EH (cell line): ENCODE measurements at places on chromosomes 16 and 17.

DNA sequence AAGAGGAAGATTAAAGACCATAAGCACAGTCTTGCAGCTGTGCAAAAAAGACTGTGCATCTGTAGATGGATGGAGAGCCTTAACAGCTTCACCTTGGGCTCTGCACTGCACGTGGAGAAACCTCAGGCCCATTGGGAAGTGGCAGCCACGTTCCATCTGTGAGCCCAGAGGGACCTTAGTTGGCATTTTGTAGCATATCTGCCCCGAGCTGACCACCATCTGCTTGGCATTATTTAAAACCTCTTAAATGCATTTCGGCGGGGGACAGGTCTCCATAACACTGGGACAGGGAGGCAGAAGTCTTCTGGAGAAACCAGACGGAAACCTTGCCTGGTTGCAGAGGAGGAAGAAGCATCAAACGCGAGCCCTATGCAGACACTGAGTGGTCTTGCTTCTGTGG lies 345.6 kb downstream of the CPPED1 start:
- DNase-seq, result no peak

- no peak for DNase-seq
These were observed 9.0 kb upstream of the CRHR1 start for GRCh38 chr17:45775148-45775547.

DNA sequence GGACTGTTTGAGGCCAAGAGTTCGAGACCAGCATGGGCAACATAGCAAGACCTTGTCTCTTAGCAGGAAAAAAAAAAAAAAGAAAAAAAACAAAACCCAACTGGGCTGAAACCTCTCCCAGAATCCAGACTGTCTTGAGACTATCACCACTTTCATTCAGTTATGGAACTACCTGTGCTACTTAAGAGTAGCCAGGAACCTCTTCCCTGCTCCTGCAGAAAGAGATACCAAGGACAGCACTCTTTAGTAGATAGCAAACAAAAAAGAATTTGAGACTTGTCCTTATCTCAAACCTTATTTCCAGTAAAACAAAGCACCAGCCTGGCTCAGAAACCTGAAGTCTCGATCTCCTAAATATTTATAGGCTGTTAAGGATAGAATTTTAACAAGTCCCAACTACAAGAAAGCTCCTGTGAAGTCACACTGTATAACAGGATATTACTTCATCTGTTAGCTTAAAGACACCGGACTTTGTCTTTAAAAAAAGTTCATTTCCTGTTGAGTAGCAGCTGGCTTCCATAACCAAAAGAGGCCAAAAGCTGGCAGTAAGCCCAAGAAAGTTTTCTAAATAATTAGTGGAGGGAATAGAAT lies 5.1 kb downstream of the CDR2 start:
- peak; percentile 70 for DNase-seq

GRCh38 chr17:900336-900934 lies 79.1 kb downstream of the NXN start:
- DNase-seq, result peak; percentile 29

DNA sequence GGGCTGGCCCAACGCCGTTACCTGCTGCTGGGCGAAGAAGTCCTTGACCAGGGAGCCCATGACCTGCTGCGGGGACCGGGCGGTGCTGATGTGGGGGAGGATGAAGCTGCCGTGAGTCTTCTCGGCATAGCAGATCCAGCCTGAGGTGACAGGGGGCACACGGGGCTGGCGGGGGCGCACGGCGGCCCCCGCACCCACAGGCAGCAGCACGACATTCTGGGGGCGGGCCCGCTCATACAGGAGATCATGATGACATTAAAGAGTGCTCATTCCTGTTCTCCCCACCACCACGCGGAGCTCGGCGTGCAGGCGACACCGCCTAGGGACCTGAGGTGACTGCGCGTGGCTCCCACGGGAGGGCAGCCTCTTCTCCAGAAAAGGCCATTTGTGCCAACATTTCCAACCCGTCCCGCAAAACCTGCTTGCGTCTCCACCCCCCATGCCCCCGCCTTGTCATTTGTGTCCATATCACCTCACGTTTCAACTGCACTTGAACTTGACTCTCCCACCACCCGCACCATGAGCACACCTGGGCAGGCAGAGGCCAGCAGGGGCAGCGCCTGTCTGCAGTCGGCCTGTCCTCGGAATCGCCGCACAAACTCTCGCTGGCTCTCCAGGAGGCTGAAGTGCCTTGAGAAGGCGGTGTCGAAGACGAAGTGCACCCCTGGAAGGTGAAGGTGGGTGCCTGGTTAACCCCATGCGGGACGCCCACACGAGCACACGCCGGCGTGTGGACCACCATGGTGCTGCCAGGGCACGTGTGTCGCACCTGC lies 6.4 kb downstream of the CIAO3 start:
- no peak for DNase-seq

GRCh38 chr17:51165680-51166197 lies 472 bp upstream of the NME2 start:
- no peak for DNase-seq

DNA sequence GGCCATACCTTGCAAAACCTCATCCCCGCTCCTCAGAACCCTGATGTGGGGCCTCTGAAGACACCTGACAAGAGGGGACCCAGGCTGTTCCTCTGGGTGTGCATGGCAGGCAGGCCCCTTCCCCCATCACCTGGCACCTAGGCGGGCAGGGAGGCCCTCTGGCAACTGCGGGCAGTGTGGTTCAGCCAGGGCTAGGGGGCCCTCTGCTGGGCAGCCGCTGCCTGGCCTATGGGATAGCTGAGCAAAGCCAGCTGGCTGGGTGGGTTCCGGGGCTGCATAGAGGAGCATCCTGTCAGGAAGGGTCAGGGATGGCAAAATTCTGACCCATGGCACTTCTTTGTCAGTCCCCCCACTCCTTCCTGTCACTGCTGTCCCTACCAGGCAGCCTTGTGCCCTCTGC lies 228.7 kb upstream of the ASIC2 start:
- DNase-seq, result no peak

GRCh38 chr16:2082171-2082982 lies 34.6 kb downstream of the TSC2 start:
- no peak for DNase-seq

DNA sequence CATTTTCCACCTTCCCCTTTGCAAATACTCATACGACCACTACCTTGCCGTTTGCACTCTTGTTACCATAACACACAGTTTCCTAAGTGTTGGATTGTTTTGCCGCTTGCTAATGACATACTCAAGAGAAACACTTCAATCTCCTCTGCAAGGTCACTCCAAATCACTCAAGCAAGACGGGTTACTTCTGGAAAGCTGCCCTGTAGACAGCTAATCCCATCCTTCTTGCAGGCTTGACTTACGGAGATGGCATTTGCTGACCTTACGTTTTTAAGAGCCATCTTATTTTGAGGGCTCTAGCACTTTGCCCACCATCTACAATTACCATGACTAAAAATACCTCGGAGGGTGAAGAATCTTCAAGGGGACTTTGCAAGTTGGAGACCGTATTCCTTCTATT lies 46.2 kb downstream of the MYH3 start:
- no peak for DNase-seq

DNA sequence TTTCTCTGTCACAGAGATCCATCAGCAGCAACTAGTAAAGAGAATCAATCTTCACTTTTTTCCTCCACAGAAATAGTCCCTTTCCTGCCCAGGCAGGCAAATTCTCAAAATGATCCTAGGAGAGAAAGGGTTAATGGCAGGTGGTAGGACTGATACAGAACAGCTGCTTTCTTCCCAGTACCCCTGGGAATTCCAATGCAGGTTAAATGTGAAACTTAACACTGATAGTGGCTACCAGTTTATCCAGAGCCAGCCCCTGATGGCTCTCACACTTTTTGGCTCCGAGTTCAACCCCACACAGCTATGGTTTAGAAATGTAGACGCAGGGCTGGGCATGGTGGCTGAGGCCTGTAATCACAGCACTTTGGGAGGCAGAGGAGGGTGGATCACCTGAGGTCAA lies 22.2 kb downstream of the MARVELD3 start:
- no peak for DNase-seq

DNA sequence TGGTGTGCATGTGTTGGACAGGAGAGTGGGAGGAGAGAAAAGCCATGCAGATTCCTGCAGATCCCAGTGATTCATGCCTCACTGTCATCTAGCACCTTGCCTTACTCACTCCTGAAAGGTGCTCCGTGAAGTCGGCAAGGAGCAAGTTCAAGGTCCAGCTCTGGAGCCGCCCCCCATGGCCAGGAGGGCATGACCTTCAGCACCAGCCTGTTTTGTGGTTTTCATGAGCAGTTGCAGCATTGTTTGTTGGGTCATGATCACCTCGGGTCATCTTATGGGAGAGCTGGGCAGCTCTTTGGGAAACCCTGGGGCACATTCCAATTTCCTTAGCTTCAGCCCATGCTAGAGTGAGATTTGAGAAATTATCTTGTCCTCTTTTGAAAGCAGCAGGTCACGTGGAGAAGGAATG lies 137.5 kb upstream of the IRX3 start:
- DNase-seq, result peak; percentile 38

DNA sequence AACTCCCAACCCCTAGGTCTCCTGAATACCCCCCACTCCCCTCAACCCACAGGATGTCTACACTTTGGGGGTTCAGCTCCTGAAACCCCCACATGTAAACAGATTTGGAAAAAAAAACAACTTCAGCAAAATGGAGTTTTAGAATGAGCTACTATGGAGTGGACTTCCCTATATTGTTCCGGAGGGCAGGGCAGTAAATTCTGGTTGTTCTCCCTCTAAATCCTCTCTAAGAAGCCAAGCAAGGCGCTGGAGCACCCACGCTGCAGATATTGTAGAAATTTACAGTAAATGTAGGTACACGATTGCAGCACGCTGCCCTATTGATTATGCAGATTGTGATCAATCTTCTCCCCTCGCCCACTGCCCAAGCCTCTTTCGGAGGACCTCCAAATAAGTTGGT lies 8.5 kb upstream of the ZFHX3 start:
- no peak for DNase-seq

DNA sequence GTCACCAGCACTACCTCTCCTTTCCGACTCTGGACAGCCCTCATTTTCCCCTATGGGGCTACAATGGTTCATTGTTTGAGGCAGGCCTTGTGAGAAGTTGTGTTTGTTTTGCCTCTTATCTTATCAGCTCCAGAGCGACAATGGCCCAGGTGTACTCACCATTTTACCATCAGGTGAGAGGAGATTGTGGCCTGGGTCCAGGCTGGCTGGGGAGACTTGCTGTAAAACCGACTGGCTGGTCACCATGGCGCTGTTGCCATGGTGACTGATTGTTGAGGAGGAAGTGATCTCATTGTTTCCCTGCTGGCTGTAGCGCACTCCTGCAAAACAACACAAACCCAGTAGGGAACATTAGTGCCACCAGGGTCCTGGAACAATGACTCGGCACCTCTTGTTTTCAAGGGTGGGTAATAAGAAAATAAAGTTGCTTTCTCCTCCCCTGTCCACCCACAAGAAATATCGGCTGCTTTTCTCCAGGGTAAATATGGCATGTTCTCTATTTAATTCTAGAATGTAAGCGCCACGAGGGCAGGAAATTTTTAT lies 34.4 kb downstream of the HNF1B start:
- DNase-seq, result peak; percentile 65

GRCh38 chr16:13864689-13865088 lies 55.3 kb upstream of the ERCC4 start:
- no peak for DNase-seq

DNA sequence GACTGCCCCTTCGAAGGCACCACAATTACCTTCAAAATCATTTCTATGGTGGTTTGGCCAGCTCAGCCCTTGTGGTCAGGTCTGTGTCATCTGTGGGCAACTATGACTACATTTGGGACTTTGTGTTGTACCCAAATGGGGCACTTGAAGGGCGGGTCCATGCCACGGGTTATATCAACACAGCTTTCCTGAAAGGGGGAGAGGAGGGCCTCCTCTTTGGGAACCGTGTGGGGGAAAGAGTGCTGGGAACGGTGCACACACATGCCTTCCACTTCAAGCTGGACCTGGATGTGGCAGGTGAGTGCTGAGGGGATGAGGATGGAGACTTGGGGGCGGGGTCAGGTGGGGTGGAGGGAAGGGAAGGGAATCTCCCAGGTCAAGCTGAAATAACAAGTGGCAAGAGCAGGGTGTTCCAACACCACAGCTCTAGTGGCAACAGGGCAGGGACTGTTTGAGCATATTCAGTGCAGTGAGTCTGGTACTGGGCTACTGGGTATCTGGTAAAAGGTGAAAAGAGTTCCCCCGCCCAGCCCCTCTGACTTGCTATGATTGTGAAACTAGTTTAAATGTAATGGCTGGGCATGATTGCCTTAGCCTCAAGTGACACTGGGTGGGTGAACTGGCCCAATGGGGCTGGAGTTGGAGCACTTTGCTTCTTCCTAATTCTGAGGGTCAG lies 1.7 kb downstream of the AOC2 start:
- no peak for DNase-seq

- peak; percentile 17 for DNase-seq
These were observed 88.6 kb upstream of the BRD7 start for GRCh38 chr16:50457423-50457822.

DNA sequence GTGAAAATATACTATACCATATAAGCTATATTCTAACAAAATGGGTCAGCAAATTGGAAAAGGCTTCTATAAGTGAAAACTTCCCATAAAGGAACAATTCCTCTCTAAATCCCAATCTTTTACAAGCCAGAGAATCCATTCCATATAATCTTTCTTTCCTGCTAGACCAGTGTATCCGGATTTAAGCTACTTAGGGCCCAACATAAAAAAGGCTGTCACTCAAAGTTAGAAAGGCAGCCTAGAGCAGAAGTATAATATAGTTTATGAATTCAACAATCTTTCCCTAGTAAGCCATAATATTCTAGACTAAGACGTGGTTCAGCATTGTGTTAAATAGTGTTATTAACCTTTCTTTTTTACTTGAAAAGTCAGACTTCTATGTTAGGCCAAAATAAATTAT lies 93.0 kb downstream of the SKAP1 start:
- no peak for DNase-seq

DNA sequence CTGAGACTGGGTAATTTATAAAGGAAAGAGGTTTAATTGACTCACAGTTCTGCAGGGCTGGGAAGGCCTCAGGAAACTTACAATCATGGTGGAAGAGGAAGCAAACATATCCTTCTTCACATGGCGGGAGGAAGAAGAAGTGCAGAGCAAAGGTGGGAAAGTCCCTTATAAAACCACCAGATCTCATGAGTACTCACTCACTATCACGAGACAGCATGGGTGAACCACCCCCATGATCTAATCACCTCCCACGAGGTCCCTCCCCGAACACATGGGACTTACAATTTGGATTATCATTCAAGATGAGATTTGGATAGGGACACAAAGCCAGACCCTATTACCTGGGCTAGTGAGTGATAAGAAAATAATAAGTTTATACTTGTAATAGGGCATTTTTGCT lies 70.6 kb upstream of the HS3ST2 start:
- DNase-seq, result no peak

DNA sequence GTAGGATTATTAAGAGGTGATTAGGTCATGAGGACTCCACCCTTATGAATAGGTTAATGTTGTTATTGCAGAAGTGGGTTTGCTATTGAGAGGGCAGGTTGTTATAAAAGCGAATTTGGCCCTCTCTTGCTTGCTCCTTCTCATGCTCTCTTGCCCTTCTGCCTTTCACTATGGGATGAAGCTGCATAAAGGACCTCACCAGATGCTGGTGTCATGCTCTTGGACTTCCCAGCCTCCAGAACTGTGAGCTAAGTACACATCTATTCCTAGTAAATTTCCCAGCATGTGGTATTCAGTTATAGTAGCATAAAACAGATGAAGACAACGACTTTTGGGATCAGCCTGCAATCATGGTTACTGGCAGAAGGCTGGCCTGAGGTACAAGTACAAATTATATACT lies 41.4 kb upstream of the FBXO47 start:
- no peak for DNase-seq

GRCh38 chr16:86752582-86753175 lies 174.3 kb downstream of the FOXL1 start:
- no peak for DNase-seq
